ENCODE measurements at places on chromosomes 3 and 15.

DNA sequence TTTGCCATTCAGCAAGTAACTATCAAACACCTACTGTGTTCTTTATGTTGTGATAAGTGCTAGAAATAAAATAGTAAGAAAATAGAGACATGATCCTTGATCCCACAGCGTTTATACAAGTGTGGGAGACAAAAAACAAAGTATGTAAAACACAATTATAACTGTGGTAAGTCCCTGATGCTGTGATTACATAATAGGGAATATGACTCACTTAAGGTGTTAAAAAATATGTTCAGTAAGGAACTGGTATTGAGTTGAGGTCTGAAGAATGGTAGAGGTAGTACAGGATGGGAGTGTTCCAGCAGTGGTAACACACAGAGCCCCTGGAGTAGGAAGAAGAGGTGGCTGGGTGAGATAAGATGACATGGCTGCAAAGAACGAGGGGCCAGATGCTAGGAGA lies 132.1 kb upstream of the TMC3 start:
- DNase-seq: no peak

- no peak for DNase-seq
Measured at GRCh38 chr15:91929509-91929908, 76.0 kb downstream of the SLCO3A1 start.

- DNase-seq: no peak
Measured at GRCh38 chr15:25185156-25185710, 230.4 kb downstream of the SNRPN start.

DNA sequence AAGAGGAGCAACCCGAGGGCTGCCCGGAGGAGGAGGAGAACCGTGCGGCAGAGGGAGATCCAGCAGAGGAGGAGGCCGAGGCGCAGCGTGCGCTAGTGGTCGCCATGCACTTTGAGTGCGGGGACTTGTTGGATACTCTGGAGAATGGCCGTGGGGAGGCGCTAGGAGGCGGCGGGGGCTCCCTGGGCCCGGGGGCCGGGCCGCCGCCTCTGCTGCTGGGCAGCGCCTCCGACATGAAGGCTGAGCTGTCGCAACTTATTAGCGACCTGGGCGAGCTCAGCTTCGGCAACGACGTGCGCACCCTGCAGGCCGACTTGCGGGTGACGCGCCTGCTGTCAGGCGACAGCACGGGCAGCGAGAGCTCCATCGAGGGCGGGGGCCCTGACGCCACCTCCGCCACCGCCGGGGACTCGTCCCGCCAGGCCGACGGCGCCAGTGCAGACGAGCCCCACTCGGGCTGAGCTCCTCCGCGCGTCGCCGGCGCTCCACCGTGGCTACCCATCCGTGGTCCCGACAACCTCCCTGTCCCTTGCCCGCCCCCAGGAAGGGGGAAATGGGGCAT lies 2.0 kb downstream of the FAM43A start:
- peak; percentile 66 for DNase-seq

DNA sequence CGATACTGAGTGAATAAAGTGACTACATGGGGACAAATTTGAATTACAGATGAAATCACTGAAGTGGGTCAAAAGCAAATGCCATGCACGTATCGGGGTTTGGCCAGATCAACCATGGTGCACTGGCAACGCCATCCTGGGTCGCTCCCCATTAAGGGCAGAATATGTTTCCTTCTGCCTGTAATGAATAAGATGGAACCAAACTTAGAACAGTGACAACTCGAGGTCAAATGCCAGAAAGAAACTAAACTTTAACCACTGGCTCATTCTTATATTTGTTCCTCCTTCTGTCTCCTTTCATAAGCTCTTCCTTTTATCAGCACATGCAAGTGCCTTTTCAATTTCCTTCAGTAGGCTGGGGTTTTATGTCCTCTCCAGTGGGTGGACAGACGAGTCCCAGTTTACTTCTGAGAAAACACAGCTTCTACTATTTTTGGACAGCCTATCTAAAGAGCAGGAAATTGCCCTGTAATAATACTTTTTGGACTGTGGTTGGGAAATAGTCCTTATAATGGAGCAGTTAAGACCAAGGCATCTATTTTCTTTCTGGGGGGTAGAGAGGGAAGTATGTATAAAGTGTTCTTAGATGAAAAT lies 61.4 kb downstream of the WHAMM start:
- DNase-seq: no peak

DNA sequence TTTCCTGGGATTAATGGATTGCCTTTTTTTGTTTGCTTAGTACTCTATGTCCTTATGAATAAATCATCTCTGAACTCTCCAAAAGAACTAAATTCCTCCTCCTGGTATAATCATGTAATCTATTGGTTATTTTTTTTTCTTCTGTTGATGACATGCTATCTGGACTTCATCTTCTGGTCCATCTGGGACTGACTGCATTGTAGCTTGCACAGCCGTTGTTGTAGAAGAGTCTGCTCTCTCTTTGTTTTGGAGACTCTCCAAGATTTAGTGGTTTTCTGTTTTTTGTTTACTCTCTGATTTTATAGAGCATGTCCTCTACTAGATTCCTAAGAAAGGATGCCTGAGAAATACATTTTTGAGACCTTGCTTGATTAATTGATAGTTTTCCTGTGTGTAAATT lies 19.1 kb downstream of the IREB2 start:
- DNase-seq: no peak

GRCh38 chr3:99873269-99874102 lies 55.8 kb downstream of the CMSS1 start:
- DNase-seq: no peak

DNA sequence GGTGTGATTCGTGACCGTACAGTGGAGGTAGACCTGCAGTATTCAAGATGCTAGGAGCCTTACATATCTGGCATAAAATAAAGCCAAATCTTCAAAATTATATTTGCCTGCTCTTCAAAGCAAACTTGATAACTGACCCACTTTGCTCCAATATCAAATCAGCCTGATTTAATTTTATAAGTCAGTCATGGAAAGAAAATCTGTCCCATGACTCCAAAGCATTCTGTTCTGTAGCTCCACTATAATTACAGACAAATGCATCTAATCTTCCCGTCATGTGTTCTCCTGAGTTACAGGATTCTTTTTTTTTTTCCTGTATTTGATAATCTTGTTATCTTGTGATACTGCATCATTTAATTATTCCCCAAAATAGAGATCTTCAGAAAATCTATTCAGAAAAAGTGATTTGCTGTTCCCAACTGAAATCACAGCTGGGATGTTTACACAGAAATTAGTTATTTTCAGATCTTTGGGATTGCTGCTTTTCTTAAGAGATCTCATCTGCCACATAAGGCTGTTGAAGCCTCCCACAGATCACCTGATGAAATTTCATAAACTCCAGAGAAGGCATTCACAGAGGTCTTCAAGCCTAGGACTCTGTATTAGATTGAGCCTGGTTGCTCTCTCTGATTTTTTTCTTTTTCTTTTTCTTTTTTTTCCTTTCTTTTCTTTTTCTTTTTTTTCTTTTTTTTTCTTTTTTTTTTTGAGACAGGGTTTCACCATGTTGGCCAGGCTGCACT lies 27.2 kb downstream of the TIMP4 start:
- no peak for DNase-seq

DNA sequence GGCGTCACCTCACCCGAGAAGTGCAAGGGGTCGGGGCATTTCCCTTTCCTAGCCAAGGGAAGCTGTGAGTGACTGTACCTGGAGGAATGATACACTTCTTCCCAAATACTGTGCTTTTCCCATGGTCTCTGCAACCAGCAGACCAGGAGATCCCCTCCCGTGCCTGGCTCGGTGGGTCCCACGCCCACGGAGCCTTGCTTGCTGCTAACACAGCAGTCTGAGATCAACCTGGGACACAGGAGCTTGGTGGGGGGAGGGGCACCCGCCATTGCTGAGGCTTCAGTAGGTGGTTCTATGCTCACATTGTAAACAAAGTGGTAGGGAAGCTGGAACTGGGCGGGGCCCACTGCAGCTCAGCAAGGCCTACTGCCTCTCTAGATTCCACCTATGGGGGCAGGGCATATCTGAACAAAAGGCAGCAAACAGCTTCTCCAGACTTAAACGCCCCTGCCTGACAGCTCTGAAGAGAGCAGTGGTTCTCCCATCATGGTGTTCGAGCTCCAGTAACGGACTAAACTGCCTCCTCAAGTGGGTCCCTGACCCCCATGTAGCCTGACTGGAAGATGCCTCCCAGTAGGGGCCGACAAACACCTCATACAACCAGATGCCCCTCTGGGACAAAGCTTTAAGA lies 31.4 kb upstream of the ABHD5 start:
- DNase-seq: no peak

- DNase-seq: no peak
Measured at GRCh38 chr15:100810831-100811230, 68.8 kb upstream of the ALDH1A3 start.

GRCh38 chr3:33131331-33132018 lies 17.7 kb downstream of the CRTAP start:
- peak; percentile 28 for DNase-seq

- DNase-seq: no peak
Measured at GRCh38 chr15:86040356-86041033, 39.2 kb upstream of the AGBL1 start.

DNA sequence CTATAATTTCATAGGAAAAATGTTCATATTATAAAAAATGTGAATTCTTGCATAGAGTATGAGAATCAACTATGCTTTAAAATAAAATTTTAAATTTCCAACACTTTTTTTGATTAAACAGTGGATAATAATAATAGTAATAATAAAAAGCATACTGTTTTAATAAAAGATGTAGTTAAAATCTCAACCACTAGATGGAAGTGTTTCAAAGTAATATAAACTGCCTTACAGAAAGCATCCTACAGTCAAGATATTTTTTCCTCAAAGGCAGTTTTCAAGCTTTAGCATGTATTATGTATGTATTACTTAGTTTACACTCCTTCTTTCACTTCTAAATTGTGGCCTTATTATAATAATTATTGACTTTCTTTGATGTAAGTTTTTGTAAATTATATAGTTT lies 217.5 kb downstream of the CHL1 start:
- DNase-seq: no peak

Measured in stimulated activated CD4-positive, alpha-beta T cell treated with anti-CD3 and anti-CD28 coated beads, Interleukin-2, amount 100 ng/mL, for 48 hours (primary cell).